Mammary microvascular endothelial cell (primary cell): ENCODE measurements at places on chromosomes 1 and 21. TPM values are rescaled to one million over a fixed set of nuclear protein-coding genes. Genes with fewer than 3 reads are reported as not detected.

Gene KIF17
- 25.2 and 28.1 TPM in 2 replicates for total RNA-seq

Gene SPATA17
- total RNA-seq: not detected in 2 replicates

Gene GJA4
- total RNA-seq: 0.33 and 0.98 TPM in 2 replicates

Gene IL22RA1
- not detected in 2 replicates for total RNA-seq

Gene PSEN2
- 23.4 and 23.8 TPM in 2 replicates for total RNA-seq

Gene NKAIN1
- 0.47 TPM in 1 of 2 replicates, not detected in the other for total RNA-seq

Gene ATAD3C
- total RNA-seq: 0.07 TPM in 1 of 2 replicates, not detected in the other
